ENCODE measurements at places on chromosomes 2 and 18.

- DNase-seq = no peak
Measured at GRCh38 chr2:190819840-190820301, 60.8 kb upstream of the GLS start.

DNA sequence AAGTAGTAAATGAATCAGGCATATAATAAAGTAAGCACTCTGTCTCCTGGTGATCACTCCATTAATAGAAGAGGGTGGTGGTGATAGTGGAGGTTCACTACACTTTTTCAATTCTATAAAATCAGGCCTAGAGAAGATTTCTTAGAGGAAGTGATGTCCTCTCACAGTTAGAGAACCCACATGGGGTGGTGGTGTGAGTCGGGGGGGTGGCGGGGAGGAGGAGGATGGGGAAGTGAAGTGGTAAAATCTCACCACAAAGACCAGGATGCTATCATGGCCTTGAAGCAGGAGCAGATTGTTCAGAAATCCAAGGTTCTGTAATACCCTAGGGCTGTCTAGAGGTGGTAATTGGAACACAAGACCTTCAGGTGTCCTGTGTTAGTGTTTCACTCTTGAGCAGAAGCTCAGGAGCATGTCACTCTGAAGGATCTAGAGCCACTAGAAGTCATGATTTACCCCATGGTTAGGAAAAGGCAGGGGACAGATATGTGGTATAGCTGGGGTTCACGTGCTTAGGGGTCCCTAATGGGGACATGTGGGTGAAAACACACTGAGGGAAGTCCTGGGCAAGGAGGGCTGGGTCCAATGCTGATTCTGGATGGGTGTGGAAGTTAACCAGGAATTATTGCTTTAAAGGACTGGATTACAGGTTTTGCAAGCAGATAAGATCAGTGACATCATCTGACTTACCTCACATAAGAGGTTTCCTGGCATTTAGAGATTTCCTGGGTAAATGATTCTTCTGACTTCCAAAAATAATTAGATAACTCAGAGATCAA, 31.0 kb downstream of the RNF125 start:
- DNase-seq = no peak

- DNase-seq = no peak
Measured at GRCh38 chr18:12862467-12862866, 21.6 kb downstream of the PTPN2 start.

GRCh38 chr2:166184789-166185188, 57.0 kb upstream of the SCN1A start:
- DNase-seq = no peak

DNA sequence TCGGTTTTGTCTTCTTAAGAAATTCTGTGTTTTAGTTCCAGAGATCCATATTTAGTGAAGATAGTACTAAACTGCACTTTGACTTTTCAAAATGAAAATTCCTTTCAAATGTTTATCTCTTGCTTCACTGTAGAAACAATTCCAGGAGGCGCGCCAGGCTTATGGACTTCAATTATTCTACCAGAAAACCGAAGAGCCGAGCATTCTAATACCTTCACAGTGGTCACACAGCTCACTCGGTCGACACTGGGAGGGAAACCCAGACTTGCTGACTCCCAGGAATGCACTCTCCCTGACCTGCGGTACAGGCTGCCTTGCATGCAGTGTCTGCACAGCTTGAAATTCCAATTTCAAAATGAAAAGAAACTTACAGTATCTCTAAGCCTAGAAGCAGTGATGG, 119.9 kb upstream of the PIEZO2 start:
- no peak for DNase-seq

GRCh38 chr2:173296235-173296634, 58.4 kb upstream of the CDCA7 start:
- no peak for DNase-seq

- no peak for DNase-seq
Measured at GRCh38 chr2:101354420-101355311, 32.6 kb downstream of the CREG2 start.

DNA sequence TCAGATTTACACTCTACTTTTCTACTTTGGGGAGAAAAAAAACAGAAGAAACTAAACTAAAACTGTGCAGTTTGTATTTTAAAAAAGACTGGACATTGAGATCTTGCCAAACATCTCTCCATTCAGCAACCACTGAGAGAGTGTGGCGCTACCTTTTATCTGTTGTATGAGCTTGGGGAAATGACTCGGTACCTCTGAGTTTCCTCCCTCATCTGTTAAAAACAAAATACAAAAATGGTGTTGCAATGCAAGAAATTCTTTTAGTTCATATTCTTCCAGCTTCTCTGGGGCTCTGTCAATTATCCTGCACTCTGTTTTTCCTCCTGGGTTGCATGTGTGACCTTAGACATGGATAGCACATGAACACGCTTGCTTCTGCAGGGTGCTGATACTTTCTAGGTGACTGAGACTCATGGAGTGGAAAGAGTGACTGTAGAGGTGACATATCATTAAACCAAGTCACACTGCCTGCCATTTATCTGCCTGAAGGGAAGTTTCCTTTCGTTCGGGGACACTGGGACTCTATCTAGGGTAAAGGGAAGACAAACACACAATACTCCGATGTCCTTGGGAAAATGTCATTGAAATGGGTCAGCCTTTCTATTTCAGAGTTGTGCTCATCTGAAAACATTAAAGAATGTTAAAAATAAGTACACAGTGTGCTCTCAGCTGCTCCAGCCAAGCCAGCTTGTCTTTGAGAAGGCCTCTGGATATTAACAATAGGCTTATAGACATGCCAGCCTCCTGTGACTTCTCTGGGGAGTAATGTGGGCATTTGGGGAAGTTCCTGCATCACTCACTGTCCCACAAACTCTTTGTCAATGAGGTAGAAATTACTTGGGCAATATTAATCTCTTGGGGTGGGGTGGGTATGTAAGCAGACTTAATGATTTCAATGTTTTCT, 91.4 kb downstream of the TRIB2 start:
- no peak for DNase-seq

- DNase-seq = no peak
Measured at GRCh38 chr2:242069018-242069417, 199.5 kb downstream of the RTP5 start.

DNA sequence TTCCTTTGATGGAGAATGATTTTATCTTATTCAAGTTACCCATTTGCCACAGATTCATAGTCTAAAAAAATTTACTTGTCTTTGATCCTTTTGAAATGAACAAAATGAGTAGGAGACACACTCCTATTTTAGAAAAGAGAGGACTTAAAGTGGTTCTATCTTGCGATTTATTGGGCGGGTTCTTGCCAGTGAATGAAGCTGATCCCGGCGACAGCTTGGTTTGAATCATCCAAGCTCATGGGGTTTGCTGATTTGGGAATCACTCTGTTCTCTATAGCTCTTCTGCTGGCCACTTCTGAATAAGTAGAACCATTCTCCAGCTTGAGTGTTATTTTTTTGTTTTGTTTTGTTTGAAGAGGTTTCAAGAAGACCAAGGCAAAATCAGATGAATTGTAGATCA, 25.5 kb upstream of the PPP1CB start:
- no peak for DNase-seq

- DNase-seq = no peak
Measured at GRCh38 chr2:140344838-140345237, 1564.6 kb upstream of the NXPH2 start.

DNA sequence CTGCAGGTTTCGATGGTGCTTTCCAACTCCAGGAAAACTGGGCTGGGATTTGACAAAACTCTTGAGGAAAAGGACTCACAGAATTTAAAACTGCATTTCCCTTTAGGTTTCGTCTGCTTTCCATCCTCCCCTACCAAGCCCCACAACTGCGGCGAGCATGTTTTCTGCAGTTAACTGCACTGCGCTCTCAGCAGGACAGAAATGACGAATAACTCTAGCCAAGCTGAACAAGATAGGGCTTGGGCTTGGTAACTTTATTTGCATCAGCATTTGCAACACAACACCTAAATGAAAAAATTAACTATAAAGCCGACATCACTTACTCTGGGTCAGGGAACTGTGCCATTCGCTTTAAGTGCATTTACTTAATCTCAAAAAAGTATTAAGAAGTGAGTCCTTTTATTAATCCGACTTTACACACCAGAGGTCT, 669 bp upstream of the PIKFYVE start:
- DNase-seq = no peak

- DNase-seq = no peak
Measured at GRCh38 chr2:160294339-160294803, 94.3 kb upstream of the ITGB6 start.

- no peak for DNase-seq
Measured at GRCh38 chr2:160501370-160501769, 7.8 kb upstream of the RBMS1 start.

GRCh38 chr2:237440819-237441281, 26.9 kb upstream of the COL6A3 start:
- DNase-seq = no peak

GRCh38 chr2:204265681-204266181, 279.5 kb upstream of the PARD3B start:
- no peak for DNase-seq

GRCh38 chr2:239674101-239674980, 273.5 kb upstream of the HDAC4 start:
- no peak for DNase-seq

DNA sequence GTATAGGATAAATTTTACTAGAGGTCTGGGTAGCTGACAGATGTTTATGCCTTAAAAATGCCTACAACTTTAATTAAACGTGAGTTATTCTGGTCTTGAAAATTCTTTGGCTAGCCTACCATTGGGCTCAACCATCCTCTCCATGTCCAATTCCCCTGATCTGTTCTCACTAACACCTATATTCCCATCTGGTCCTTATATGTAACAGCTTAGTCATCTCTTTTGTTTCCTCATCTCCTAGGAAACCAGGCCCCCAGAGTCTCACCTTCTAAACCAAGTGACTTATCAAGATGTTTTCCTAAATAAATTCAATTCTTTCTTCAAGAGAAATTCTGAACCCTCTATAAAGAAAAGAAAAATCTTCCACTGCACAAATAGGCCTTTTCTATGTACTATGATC, 148.5 kb downstream of the TTC32 start:
- DNase-seq = no peak

DNA sequence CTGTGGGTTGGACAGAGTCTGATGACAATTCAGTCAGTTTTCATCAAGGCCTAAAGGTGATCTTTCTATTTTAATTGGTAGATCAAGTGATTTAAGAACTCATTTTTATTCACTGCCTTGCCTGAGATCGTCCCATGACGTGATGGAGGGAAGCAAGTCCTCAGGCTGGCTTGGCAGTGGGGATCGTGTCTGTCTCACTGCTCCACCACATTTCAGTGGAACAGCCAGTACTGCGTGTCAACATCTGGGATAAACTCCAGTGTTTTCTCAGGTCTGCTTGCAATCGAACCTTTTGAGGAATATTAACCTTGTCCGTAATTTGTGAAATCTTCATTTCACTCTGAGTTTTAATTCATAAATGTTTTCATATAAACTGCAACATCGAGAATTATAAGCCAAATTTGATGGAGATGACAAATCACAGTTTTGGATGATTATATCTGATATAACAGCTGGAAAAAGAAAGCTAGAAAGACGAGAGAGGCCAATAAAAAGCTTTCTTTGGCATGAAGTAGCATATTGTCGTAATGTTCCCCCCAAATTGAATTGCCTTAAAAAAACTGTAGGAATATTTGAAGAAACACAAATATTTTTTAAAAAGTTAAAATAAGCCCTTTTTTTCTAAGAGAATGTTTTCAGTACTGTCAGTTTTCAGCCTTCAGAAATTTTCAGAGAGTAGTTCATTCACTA, 414.7 kb upstream of the SPRED2 start:
- DNase-seq = no peak

DNA sequence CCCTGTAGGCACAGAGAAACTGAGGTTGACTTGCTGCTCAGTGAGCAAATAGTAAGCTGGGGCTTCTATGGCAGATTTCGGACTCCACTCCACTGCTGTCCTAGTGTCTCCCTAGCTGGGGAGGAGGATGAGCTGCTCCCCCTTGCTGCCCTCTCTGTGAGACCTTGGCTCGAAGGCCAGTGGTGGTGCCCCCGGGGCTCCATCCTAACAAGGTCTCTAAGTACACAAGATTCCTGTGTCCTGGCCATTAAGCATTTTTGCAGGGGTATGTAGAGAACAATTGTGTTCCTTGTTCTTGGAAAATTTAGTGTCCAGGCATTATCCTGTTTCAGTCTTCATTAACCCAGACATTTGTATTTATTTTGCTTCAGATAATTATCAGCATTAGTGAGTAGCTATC, 21.3 kb upstream of the BCL2L11 start:
- DNase-seq = no peak

DNA sequence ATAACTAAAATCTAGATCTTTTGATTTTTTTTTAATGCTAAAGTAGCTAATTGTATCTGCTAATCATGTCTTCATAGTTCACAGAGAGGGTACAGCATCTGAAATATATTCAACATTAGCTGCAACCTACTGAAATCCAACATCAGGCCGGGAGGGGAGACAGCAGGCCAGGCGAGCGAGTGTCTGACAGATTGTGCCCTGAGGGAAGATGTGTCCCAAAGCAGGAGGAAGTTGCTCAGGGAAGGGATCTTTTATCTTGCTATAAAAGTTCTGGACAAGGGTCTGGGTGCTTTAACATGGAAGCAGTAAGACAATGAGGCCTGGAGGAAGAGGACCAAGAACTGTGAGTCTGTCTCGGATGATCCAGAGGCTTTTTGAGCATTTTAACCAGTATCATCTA, 274.1 kb downstream of the AFF3 start:
- no peak for DNase-seq

DNA sequence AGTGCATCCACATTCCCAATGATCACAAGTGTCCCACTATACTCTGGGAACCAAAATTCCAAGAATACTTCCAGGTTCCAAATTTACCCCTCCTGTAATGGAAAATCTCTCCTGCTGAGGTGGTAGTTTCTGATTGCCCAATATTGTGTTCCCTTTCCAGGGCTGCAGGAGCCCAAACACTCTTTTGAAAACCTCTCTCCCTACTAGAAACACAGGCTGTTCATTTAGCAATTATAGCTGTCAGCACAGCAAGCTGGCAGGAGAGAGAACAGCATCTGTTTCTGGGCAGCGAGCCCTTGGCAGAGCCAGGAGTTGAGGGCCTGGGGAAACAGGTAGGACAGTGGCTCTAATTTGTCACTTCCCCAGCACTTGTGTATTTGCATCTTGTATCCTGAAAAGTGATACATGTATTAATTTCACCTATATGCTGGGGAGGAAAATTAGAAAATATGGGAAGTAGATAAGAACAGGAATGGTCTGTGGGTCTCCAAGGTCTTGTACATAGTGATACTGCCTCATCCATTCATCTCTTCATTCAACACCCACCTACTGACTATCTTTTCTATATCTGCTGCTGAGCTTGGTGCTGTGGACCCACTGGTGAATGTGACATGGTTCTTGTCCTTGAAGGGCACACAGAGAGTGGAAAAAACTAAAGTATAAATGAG, 16.9 kb upstream of the PAIP2B start:
- DNase-seq = peak; percentile 12

DNA sequence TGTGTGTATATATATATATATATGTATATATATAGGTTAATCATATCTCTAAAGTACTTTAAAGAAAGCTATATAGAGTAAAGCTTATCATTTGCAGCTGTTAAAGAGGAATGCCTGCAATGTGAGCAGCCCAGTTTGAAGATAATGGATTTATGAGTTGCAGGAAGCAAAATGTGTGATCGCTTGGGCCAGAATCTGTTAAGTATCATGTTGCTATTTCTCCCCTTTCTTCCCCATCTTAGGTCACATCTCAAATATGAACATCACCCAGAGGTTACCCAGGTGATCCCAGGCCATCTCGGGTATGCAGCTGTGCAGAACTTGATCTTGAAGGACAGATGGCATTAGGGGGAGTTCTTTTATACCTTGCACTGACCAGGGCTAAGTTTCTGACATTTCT, 316.5 kb downstream of the MTX2 start:
- no peak for DNase-seq

- no peak for DNase-seq
Measured at GRCh38 chr18:43078478-43079092, 36.9 kb downstream of the RIT2 start.

- DNase-seq = no peak
Measured at GRCh38 chr18:53033128-53033527, 693.1 kb downstream of the DCC start.

Data from spinal cord (tissue), 10 donors.